Inflammatory macrophage treated with lipopolysaccharide for 4 hours (primary cell): ENCODE measurements at places on chromosomes 7 and 10.

DNA sequence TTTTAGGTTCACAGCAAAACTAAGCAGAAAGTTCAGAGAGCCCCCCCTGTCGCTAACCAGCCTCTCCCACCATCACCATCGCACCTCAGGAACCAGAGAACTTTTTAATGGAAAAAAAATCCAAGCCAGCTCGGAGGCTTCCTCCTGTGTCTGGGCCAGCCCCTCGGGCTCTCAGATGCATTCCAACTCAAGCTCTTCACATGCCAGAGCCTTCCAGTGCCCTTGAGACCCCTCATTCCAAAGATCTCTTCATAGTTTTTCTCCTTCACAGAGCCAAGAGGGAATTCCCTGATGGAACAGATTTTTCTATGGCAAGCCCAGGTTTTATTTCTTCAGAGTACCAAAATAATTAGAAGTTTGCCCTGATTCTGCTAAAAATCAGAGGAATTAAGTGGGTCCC lies 153.4 kb upstream of the LANCL2 start:
- no peak for DNase-seq

DNA sequence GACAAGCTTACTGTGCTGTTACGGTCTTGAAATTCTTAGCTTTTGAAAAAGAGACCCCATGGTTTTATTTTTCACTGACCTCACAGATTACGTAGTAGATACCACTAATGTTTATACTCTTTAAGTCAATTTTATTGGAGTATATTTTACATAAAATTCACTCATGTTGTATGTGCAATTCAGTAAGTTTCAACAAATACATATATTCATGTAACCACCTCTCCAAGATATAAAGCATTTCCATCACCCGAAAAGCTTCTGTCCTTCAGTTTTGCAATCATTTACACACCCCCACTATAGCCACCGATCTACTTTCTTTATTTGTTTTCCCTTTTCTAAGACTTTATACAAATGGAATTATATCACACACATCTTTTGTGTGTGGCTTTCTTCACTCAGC lies 199.2 kb downstream of the PHF14 start:
- DNase-seq: no peak

- DNase-seq: no peak
Observed at GRCh38 chr7:131654249-131654558, 97.8 kb upstream of the PODXL start.

- no peak for DNase-seq
Observed at GRCh38 chr7:11858622-11859302, 26.8 kb upstream of the THSD7A start.

DNA sequence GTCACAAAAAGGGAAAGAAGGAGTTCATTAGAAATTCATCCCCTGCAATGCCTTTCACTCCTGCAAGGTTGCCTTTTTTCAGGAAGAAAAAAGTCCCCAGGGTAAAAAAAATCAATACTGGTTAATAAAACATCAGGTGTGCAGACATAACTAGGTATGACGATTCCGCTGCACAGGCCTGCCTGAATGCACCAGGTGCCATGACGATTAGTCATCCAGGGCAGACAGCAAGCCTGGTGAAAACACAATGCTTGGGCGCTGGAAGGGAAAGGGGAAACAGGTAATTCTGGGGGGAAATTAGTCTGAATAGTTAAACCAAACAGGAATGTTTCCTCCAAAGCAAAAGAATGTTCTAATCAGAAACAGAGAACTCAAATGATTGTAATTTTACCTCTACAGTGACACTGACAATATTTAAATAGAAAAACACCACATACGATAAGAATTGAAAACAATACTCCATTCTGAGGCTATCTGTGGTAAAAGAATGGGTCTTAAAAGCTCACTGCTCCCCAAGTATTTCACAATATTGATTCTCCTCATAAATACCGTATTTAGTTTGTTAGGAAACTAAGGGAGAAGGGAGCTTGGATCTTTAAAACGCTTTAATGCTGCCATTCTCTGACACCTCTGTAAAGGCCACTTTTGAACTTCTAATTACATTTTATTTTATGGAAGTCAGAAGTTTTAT lies 45.2 kb downstream of the VPS41 start:
- no peak for DNase-seq

GRCh38 chr10:124099604-124100003 lies 6.2 kb upstream of the CHST15 start:
- peak; percentile 89 for DNase-seq

GRCh38 chr7:79837915-79838314 lies 296.7 kb upstream of the GNAI1 start:
- DNase-seq: no peak

DNA sequence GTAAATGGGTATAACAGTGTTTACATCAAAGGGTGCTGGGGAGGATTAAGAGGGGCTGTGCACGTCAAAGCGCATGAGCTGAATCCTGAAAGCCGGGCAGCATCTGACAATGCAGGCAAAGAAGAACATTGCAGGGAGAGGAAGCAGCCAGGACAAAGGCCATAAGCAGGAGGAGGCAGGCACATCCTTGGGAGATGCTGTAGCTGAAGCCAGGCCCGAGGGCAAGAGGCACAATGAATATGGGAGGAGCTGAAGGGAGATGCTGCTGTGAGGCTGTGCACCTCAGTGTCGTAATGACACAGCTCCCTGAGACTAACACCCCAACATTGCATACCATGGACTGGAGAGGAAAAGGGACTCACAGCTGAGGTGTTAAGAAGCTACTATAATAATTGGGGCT lies 129.2 kb downstream of the BTAF1 start:
- no peak for DNase-seq

- DNase-seq: peak; percentile 58
Observed at GRCh38 chr7:18210377-18210776, 182.7 kb upstream of the PRPS1L1 start.

DNA sequence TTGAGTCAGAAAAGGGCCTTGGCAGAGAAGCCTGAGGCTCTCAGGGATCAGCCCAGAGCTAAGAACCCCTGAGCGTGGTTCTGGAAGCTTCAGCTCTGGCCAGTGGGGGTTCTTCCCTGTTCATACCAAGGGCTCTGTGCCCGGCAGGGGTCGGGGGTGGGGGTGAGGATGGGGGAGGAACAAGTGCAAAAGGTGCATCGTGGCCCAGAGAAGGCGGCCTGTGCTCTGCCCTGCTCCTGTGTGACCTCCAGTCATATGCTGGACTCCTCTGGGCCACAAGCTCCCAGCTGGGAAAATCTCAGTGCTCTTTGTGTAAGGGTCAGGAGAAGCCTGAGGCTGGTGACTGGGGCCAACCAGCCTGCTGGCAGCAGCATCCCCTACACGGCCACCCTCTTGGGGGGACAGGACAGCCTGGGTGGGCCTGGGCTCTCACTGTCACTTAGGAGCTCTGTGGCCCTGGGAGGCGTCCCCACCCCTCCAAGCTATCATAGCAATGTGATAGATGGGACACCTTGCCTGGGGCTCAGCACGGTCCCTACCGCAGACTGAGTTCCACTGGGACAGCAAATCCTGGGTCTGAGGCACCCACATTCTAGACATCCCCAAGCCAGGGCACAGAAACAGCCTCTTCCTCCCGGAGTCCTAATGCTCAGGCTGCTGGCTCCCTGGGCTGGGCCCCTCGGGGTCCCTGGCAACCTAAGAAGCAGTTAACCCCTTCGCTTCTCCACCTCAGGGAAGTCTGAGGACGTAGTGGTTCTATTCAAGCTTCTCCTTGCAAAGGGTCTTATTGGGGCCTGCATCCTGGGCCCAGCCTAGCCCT lies 2.5 kb downstream of the MMRN2 start:
- DNase-seq: no peak

GRCh38 chr10:104639590-104640338 lies 1.3 kb upstream of the SORCS3 start:
- DNase-seq: no peak

DNA sequence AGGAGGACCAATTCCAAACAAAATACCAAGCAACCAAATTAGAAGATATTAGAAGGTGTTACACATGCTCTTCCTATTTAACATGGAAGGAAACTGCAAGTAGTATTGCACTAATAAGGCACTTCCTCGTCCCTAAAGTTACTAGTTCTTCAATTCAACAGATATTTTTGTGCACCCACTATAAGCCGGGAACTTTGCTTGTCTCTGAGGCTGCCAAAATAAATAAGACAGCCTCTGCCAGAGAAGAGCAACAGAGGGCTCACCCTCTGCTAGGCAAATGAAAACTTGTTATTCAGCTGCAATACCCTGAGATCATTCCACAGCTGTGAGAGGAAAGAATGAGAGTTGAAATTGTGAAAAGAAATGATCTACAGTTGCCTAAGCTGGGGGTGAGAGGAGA lies 37.4 kb upstream of the GSAP start:
- DNase-seq: peak; percentile 77

GRCh38 chr10:4623757-4624420 lies 202.1 kb upstream of the AKR1E2 start:
- DNase-seq: no peak

- no peak for DNase-seq
Observed at GRCh38 chr10:60675236-60675635, 103.0 kb upstream of the CDK1 start.

- no peak for DNase-seq
Observed at GRCh38 chr7:2937701-2938513, 93.8 kb upstream of the GNA12 start.

DNA sequence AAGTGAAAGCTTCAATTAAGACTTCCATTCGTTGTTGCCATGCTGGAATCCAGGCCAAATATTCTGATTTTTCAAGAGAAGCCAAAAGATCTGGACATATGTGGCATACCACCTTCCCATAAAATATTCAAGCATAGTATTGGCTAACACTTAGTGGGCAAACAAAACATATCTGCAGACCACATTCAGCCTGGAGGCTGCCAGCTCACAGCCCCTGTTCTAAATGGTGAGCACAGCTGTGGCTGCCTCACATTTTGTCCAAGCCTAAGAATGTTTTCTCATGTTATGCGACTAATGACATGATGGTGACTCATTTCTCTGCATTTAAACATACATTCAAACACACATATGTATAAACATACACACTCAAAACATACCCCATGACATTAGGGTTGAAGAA lies 10.6 kb upstream of the CALU start:
- DNase-seq: no peak

GRCh38 chr7:44471850-44472249 lies 18.6 kb downstream of the NUDCD3 start:
- no peak for DNase-seq

GRCh38 chr10:133123050-133123745 lies 35.5 kb downstream of the ADGRA1 start:
- DNase-seq: peak; percentile 5

DNA sequence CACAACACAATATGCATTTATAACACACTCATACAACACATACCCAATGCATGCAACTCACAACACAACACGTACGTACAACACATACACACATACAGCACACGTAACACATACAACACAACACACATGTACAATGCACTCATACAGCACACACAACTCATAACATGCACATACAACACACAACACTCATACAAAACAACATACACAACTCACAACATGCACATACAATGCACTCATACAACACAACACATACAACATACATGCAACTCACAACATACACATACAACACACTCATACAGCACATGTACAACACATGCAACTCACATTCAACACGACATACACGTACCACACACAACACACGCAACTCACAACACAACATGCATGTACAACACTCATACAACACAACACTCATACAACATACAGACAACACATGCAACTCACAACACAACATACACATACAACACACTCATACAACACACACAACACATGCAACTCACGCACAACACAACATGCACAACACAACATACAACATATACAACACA lies 21.8 kb downstream of the DIP2C start:
- no peak for DNase-seq

GRCh38 chr7:110800984-110801383 lies 289.9 kb upstream of the LRRN3 start:
- no peak for DNase-seq

DNA sequence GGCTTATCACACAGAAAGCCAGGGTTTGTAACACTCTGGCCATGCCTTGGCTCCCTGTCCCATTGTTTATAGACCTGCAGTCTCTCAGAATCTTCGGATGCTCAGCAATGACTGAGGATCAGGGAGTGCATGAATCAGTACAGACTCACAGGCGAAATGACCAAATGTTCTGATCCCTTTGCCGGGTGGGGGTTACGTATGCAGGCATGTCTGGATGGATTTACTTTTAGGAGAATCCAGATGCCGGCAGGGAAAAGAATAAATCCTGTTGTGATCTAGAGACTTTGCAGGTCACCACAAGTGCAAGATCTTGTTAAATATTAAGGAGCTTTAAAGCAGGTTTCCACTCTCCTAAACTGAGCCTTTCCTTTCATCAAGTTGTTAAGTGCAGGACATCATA lies 149.5 kb downstream of the SFMBT2 start:
- DNase-seq: no peak

- DNase-seq: no peak
Observed at GRCh38 chr7:39637400-39637799, 14.0 kb downstream of the RALA start.

DNA sequence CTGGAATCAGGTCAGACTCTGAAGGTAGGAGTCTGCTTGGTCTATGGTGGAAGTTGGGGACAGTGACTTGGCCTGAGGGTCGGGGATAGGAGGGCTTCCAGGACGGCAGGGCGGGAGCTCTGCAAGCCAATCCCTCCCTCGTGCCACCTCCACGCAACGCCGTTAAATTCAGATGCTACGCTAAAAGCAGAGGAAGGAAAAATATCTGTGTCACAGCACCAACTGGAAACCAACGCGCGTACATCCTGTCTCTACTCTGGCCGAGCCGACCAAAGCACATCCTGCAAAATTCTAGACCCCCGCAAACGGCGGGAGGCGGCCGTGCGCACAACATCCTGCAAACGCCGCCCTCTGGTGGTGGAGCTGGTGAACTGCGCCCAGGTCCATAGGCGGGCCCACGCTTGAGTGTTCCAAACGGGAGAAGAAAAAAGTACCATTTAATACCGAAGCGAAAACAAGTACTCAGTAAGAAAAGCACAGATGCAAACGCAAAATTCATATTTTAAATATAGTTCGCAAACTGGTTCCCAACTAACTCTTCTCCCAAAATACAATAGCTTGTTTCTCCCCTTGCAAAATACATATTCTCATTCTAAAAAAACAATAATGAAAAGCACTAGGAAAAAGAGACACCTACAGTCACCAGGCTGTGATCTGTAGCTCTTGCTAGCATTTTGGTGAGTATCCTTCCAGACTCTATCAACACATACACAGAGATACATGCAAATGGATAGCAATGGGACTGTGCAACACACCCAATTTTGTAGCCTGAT lies 45.7 kb upstream of the HSPA12A start:
- peak; percentile 46 for DNase-seq

DNA sequence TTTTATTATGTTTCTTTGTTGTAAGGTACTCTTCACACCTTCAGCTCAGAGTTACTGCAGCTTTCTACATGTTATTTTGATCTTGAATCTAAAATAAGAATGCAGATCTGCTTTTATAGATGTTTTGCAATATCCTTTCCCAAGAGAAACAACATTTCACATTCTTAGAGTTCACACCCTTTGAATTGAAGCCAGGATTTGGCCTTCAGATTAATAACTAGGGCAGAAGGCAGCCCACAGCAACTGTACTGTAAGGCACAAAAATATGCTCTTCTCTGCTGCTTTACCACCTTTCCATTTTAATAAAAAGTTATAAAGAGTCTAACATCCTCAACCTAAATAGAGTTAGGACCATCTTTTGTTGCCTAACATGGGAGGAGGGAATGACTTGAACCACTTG lies 224.7 kb downstream of the LHFPL3 start:
- DNase-seq: no peak

GRCh38 chr10:2791774-2792443 lies 275.4 kb upstream of the PFKP start:
- DNase-seq: no peak
